Stimulated activated CD4-positive, alpha-beta T cell treated with anti-CD3 and anti-CD28 coated beads, Interleukin-1b, Interleukin-23, amount 100 ng/mL, for 48 hours (primary cell): ENCODE measurements at places on chromosomes 6 and 20.

GRCh38 chr6:143579703-143580102, 68.2 kb upstream of the FUCA2 start:
- DNase-seq, result no peak

- DNase-seq, result no peak
Observed at GRCh38 chr6:31114541-31114878, at the start of gene PSORS1C1. Gene PSORS1C1, plus strand, starts transcription at chr6:31114800. Its CDS starts 14,833 bp downstream, at chr6:31129633.

DNA sequence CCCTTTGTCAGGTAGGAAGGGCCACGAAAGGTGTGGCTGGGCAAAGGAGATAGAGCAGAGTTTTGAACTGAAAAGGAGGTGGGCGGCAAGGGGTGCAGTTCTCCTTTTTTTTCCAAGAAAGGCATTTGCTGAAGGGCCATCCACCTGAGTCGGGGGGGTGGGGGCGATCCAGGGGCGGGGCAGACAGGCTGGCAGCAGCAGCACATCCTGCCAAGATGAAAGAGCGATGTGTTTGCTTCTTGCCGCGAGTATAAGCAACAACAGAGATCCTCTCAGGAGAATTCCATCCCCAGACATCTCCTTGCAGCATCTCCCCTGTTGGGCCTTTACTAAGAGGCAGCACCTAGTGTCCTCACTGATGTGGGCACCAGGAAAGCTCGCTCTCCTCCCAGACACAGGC, 516.5 kb downstream of the CD83 start:
- no peak for DNase-seq

DNA sequence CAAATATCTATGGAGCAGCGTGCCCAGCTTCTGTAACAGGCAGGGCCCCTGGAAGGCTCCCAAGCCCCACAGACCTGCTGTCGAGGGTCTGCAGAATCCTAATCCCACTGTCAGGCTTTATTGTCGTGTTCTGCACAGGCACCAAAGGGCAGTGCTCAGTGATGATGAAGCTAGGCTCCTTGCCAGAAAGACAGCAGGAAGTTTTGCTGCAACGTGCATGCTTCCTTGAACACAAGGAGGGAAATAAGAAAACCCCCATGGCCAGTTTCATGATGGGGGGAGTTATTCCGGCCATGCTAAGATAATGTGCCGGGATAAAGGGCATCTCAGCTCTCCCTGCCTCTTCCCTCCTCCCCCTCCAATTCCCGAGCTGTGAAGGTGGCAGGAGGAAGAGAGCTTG, 109.4 kb upstream of the KCNG1 start:
- no peak for DNase-seq

GRCh38 chr6:449057-449430, 57.5 kb downstream of the IRF4 start:
- DNase-seq, result no peak

- DNase-seq, result no peak
Observed at GRCh38 chr6:42896178-42896719, 16.8 kb downstream of the RPL7L1 start.

- DNase-seq, result peak; percentile 28
Observed at GRCh38 chr6:89079511-89080234, 878 bp upstream of the PNRC1 start.
